ENCODE measurements at places on chromosomes 4 and X.
A peak's percentile ranks its signal among the peaks of the same experiment; 100 is the strongest.

DNA sequence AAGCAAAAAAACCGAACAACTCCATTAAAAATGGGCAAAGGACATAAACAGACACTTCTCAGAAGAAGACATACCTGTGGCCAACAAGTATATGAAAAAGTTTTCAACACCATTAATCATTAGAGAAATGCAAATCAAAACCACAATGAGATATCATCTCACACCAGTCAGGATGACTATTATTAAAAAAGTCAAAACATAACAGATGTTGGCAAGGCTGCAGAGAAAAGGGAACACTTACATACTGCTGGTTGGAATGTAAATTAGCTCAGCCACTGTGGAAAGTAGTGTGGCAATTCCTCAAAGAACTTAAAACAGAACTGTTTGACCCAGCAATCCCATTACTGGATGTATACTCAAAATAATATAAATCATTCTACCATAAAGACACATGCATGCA is 436.3 kb downstream of the KLHL13 start:
- DNase-seq, result no peak

GRCh38 chr4:19133315-19133714 is 1111.8 kb upstream of the LCORL start:
- no peak for DNase-seq

DNA sequence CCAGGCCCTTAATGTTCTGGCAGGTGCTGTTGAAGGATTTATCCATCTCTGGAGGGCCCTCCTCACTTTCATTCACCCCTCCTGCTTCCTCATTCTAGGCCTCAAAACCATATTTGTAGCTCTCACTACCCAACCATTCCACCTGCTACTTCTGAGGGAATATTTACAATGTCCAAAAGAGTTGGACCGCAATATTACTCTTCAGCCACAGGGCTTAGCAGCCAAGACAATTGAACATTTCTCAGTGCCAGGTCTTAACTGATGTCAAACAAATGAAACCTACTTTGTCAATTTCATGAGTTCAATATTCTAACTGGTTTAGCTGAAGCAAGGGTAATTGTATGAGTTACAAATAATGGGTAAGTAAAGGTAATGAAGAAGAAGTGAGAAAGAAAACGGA is 113.2 kb downstream of the ENOX2 start:
- no peak for DNase-seq

DNA sequence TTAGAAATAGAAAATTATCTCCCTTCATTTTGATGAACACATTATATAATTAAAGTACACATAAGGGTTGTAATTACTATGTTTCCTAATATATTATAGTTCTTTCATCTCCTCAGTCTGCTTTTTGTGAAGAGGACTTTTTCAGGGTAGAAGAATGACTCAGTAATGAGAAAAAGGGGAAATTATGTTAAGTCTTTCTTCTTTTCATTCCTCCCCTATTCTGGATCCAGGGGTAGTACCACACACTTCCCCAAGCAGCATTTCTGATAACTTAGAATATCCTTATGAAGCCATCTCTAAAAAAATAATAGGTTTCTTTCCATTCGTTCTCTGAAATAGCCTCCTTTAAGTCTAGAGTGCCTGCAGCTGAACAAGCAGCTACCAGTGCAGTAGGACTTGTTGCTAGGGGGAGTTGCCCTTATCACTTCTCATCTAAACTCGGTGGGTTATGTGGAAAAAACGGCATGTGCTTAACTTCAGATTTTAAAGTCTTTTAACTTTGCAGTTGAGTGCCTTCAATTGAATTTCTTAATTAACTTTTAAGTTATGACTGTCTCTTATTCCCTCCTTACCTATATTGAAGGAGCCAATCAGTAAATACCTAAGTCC is 184.8 kb downstream of the ARHGAP24 start:
- DNase-seq, result no peak

- DNase-seq, result no peak
Observed at GRCh38 chrX:68579810-68580209, 67.7 kb upstream of the STARD8 start.

DNA sequence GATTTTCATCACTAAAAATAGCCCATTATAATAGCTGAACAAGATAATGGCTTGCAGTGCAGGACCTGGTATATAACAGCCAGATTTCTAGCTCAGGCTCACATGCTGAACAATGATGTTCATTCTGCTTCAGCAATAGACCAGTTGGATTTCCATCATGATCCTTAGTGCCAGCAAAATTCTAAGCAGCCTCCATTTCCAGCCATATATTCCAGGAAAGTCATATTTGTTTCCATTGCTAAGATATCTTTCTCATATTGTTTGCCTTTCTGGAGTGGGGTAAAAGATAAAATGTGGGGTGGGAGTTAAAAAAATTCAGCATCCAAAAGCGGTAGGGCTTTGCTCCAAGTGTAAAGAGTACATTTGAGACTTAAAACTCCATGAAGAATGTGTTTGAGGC is 2344.1 kb downstream of the PCDH7 start:
- DNase-seq, result no peak

DNA sequence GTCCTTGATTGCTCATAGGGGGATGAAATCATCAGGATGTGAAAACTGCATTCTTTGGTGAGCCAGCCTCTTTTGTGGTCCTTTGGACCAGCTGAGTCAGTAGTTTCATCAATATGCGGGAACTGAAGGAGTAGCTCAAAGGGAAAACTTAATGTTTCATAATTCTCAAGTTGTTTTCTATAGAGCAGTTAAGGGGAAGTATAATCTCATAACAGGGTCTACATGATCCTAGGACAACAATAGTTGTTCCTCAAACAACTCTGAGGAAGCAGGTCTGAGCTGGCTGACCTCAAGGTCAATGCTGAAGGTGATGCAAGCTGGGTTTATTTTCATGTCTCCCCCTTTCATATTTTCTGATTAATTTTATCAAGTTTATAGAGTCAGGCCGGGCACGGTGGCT is 36.1 kb upstream of the IRF2 start:
- no peak for DNase-seq

DNA sequence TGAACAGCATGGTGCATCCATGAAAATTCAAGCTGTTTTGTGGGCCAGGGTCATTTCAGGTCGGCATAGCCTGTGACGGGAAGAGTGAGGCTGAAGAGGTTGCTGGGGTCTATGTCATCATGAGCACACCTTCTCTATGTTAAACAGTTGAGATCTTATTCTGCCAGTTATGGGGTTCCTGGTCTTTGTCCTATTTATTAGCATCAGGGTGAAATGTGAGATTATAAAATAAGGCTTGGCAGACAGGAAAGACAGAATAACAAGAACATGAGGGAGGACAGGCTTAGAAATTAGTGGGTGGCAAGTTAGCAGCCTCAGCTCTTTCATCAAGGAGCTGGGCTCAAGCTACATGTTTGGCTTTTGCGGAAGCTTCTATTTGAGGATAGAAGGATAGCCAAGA is 51.7 kb upstream of the CLNK start:
- DNase-seq, result no peak

DNA sequence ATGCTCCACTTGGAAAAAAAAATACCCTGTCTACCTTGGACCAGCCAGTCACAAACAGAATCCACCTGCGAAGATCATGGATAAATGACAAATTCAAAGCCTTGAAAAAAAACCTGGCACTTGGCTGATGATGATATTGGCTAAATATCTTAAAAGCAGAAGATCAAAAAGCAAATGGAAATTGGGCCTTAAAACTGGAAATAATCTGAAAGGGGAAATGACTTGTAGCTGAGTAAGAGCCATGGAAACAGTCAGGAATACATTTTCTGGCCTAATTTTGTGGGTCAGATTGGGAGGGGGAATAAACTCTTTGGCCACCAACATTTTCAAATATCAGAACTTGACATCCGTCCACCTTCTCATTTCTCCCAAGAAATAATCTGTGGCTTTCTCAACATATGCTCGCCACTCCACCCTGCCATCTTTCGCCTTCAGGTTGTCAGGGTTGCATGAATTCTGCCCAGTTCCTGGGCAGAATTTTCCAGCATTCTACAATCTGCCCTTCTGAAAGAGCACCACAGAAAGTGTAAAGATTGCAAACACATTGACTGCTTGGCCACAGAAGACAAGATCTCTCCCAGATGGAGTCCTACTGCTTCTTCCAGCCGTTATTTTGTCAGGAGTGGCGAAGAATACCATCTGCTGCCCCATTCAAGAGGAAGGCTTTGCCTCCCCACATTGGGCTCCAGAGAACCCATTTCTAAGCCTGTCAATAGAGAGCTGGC is 1.7 kb upstream of the NDP start:
- no peak for DNase-seq

GRCh38 chr4:81694176-81694913 is 222.6 kb upstream of the RASGEF1B start:
- no peak for DNase-seq

DNA sequence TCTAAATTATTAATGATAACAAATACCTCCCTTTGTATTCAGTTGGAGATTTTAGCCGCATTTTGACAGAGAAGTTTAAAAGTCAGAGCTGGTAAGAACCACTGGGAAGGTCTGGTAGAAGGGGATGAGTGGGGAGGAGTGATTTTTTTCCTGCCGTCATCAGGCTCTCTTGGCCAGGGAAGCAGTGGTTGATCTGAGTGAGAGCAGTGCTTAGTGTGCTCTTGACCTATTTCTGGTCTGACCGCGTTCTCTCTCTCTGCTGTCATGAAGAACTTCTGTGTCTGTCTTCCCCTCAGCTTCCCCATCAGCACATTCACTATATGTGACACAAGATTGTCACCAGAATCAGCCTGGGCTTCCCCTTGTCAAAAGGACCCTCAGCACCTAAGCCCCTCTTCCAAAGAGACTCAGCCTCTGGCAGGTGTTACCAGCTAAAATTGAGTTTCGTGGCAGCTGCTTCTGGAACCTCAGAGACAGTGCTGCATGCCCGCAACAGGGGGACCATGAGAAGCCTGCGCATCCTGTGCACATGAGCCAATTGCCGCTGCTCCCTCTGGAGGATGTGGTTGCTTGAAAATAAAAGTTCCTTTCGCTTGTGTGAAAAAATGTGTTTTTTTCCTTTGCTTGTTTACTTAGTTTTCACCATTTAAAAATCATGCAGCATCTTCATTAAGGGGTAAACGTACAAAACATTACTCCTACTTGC is 268.9 kb downstream of the C4orf33 start:
- no peak for DNase-seq

- DNase-seq, result peak; percentile 85
Observed at GRCh38 chr4:7802093-7802726, 137.5 kb downstream of the AFAP1 start.

- DNase-seq, result no peak
Observed at GRCh38 chr4:12658146-12658545, 826.0 kb downstream of the RAB28 start.

GRCh38 chr4:150367326-150367725 is 214.6 kb upstream of the MAB21L2 start:
- DNase-seq, result no peak

- no peak for DNase-seq
Observed at GRCh38 chr4:158211222-158211621, 936 bp downstream of the TMEM144 start.

GRCh38 chr4:56531823-56532222 is 26.2 kb downstream of the ARL9 start:
- no peak for DNase-seq

GRCh38 chrX:140040386-140040785 is 75.1 kb upstream of the CXorf66 start:
- no peak for DNase-seq

DNA sequence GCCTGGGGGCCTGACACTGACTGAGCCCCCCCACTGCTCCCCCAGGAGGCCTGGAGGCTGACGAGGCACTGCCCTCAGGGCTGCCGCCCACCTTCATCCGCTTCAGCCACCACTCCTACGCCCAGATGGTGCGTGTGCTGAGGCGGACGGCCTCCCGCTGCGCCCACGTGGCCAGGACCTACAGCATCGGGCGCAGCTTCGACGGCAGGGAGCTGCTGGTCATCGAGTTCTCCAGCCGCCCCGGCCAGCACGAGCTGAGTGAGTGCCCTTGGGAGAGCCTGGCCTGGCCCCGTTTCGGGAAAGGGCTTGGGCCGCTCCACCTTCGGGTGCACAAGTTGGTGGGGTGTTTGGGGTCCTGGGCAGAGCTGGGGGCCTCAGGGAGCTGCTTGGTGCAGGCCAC is 11.4 kb downstream of the CPZ start:
- no peak for DNase-seq

DNA sequence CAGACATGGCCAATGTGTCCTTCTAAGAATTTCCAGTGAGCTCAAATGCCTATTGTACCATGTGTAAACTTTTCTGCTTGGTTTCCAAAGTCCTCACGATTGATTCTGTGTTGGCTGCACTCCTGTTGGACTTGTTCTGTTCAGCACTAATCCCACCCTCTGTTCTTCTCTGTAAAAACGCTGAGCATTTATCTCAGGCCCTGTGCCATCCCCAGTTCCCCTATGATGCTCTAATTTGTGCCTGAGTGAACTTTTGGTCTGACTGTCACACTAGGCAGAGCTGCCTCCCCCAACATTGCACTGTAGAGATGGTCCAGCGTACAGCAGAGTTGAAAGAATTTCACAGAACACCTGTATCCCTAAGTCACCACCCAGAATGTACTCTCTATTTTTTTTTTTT is 76.1 kb upstream of the STS start:
- DNase-seq, result no peak

GRCh38 chrX:68682790-68683189 is 35.3 kb downstream of the STARD8 start:
- DNase-seq, result no peak

- DNase-seq, result no peak
Observed at GRCh38 chrX:21354725-21355124, 19.5 kb upstream of the CNKSR2 start.

- DNase-seq, result no peak
Observed at GRCh38 chr4:174794543-174795094, 34.4 kb downstream of the GLRA3 start.

DNA sequence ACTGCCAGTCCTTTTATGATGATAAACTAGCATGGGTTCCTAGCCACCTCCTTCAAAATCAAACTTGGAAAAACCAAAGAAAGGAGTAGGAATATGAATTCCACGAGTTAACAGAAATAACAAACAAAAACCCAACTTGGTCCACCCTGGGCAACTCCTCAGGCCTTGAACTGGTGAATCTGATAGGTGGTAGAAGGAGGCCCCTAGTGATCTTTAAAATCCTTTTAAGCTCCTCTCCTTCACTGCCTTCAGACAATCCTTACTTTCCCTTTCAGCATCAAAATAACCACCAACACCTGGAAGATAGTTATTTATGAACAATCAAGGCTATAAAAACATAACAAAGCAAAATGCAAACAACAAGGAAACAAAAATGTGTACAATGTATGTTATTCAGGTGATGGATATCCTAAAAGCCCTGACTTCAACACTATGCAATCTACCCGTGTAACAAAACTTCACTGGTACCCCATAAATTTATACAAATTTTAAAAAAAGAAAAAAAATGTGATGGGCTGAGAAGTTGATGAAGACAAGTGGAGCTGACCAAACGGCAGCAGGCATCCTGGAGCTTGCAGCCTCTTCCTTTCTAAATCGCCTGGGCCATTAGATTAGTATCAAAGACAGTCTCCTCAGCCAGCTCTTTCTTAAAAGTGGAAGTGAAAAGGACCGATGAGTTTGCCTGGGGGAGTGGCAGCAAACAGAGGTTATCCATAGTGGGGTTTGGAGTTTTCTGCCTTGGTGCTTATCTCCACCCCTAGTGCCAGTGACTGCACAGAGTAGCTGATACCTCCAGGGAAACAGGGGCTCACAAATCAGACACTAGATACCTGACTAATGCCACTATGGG is 179.6 kb downstream of the TMA16 start:
- no peak for DNase-seq

Data from activated T-cell treated with anti-CD3 and anti-CD28 coated beads, Interleukin-2, amount 50 U/mL, for 24 hours (primary cell).